Pulmonary artery endothelial cell (primary cell): ENCODE measurements at places on chromosomes 3 and 15.

GRCh38 chr15:44529864-44530604, 6.9 kb upstream of the EIF3J start:
- no peak for DNase-seq

DNA sequence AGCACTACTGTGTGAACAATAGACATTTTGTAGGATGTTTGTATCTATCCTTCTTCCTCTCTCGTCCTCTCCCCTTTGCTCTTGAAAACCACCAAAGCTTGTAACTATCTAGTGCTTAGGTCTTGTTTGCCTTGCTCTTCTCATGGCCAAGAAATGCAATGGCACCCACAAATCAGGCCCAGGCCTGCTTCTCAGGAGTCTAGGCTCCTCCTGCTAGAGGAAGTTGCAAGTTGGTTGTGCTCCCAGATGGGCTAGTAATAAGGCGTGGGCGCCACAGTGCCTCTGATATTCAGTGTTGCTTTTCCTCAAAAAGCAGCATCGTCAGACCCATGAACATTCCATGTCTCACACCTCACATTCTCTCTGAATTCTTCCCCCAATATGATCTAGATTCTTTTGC, 28.7 kb downstream of the ZNF385D start:
- no peak for DNase-seq

- no peak for DNase-seq
Observed at GRCh38 chr3:53506110-53506762, 11.8 kb downstream of the CACNA1D start.

DNA sequence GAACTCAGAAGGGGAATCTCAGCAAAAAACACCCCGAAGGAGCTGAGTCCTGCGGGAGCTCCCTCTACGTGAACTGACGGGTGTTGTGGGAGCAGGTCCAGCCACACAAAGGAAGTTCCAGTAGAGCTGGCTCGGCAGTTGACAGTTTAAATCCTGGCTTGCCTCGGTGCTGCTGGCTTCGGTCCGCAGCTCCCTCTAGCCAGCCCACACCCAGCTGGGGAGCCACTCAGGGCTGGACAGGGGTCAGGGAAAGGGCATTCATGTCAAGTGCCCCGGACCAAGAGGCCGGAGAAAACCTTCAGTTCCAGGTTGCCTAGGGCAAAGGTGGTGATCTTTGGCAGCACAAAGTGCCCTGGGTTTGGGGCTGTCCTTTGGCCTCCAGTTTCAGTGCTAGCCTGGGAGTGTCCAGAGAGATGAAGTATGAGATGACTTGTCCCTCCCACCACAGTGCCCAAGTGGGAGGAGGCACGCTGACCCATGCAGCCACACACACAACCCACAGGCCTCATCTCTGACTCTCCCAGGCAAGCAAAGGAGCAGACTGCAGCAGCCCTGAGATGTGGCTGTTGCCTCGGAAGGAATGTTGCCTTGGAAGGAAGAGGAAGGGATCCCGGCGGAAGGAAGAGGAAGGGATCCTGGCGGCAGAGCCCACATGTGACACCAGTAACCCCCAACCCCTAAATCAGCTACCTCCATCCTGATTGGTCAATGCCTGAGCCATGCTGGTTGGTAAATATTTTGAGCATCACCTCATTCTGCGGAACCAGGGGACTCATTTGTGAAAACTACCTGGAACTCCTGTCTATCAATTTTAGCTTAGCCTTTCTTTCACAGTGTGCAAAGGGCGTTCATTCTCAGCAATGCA, 13.9 kb upstream of the ANPEP start:
- DNase-seq: no peak

- DNase-seq: no peak
Observed at GRCh38 chr3:55604402-55604801, 117.3 kb upstream of the WNT5A start.

GRCh38 chr3:194384569-194385001, 14.5 kb downstream of the GP5 start:
- DNase-seq: no peak

- no peak for DNase-seq
Observed at GRCh38 chr3:118108769-118109168, 925.9 kb downstream of the IGSF11 start.

DNA sequence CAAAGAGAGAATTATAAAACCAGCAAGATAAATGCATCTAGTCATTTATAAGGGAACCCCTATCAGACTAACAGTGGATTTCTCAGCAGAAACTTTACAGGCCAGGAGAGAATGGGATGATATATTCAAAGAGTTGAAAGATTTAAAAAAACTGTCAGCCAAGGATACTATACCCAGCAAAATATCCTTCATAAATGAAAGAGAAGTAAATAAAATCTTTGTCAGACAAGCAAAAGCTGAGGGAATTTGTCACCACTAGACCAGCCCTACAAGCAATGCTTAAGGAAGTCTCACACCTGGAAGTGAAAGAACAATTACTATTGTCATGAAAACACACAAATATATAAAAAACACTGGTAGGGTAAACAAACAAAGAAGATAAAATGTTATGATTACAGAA, 113.4 kb upstream of the FAM3D start:
- DNase-seq: no peak

GRCh38 chr15:101510212-101511197, 21.0 kb upstream of the PCSK6 start:
- DNase-seq: no peak

DNA sequence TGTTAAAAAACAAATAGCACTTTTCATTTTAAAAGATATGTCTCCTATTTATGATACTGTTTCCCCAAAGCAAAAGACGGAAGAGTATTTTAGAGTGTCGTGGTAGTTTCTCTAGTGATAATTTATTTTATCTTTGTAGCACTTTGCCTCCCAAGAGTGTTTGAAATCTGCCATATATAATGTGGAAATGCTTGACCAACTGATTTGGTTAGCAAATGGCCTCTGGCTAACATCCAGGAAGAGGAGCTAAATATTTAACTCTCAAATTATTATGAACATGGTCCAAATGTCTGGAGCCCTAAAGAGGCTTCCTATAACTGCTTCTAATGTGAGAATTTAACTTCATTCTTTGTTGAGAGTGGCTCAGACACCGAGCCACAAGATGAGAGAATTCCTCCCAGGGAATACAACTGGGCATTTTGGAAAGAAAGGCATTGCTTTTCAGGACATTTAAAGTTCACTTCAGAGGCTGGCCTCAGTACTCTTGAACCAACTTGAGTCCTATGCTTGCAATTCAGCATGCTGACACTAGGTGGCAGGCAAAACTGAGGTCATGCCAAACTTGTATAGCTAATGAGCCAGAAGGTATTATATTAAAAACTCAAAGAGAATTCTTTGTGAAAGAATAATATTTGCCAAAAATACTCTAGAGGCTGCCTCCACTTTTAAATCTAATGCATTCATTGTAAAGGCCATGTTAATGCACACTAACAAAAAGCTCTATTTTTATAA, 104.5 kb downstream of the RARB start:
- DNase-seq: no peak

DNA sequence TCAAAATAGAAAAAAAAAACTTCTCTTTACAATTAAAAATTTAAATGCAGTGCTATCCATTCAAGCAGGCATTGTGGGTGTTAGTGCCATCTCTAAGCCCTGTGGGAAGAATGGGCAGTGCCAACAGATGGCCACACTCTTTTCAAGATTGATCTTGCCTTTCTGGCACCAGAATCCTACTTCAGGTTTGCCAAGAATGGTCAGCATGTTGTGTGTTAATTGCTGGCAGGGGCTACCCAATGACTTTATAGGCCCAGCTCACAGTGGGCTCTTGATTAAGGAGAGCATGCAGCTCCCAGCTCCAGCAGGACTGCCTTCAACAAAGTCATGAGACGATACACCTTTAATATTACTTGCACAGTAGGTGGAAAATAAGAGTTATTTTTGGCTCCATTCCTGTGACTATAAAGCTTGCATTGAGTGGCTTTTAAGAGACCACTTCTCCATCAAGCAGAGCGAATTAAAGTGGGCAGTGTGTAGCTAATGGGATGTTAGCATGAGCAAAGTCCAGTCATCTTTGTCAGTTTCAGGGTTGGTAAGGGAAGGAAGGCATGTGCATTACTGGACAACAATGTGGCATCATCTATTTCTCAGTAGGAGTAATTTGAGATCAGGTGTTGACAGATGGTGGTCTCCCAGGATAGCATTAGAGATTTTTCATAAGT, 476.8 kb downstream of the C3orf38 start:
- no peak for DNase-seq

DNA sequence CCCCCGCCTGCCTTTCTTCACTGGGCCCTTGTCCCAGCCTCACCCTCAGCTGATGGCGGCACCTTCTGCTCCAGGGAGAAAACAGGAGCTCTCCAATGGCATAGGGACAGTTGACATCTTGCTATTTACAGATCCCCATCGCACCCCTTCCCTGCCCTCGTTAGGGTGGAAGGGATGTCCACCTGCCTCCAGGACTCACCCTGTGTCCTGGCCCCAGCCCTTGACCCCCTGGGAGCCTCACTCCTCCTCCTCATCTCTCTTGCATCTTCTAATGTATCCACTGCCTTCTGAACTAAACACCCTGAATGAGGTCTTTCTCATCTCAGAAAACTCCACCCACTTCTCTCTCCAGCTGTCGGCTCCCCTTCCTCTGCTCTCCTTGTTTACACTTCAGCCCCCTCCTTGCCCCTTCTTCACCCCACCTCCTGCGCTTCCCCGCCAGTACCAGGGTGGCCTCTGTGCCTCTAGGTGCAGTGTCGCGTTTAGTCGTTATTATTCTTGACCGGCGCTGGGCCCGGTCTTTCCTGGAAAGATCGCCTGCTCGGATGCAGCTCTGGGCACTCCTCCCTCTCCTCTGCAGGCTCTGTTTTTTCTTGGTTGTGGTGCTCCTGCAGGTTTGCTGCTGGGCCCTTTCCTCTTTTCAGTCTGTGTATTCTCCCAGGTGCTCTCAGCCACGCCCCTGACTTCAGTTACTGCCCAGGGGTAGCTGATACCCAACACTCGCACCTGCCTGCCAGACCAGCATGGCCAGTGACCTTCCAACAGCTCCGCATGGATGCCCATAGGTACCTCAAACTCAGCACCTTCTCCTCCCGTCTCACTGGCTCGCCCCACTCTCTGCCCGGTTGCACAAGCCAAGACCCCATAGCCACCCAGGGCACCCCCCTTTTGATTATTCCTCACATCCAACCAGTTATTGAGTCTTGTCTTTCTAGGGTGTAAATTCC, 42.9 kb downstream of the PML start:
- no peak for DNase-seq

- DNase-seq: no peak
Observed at GRCh38 chr3:175651716-175652115, 792.6 kb downstream of the NAALADL2 start.

DNA sequence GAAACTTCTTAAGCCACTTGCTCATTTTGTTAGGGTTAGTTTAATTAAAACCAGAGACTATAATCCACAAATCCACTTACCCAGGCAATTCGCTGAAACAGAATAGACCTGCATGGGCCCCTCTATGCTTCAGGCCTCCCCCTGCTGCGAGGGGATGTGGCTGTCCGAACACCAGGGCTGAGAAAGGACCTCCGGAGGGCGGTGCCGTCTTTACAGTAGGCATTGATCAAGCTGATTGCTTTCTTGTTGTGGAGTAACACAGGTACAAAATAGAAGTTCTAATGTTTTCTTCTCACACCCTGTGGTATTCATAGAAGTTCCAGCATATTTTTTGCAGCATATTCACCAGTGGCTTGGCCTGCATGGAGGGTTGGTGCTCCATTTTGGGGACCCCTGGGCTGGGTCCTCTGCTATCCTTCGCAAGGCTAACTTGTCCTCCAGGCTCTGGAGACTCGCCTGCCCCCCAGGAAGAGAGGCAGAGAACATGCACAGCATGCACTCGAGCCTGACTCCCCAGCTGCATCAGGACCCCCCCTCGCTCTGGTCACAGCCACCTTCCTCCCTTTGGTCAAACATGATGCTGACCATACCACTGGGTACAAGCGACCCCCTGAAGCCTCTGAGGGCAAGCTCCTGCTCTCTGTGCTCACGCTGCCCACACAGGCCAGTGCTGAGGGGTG, 55.3 kb downstream of the TPRA1 start:
- no peak for DNase-seq

GRCh38 chr15:50107591-50108408, 11.2 kb downstream of the ATP8B4 start:
- no peak for DNase-seq

DNA sequence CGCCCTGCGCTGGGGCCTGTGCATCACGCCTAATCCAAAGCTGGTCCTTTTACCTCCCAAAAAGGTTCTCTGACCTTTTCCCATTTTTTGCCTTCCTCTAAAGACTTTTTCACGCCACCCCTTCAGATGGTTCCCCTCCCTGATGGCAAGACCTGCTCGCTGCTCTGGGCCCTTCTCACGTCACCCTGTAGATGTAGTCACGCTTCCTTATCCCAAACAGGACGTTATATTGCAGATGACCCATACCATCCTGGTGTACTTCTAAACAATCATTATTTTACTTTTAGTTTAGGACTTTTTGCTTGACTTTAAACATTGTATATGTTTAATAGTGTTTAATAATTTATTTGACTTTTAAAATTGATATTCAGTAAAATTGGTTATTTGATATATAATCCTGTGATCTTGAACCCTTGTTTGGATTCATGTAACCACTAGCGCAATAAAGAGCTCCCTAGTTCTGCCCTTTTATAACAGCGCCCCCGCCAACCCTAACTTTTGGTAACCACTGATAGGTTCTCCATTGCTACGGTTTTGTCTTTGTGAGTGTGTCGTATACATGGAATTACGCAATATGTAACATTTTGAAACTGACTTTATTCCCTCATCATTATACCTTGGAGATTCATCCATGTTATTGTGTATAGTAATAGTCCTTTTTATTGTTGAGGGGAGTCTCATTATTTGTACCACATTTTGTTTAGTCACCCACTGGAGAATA, 159.0 kb upstream of the CHRNA7 start:
- DNase-seq: no peak
